ENCODE measurements at places on chromosomes 2 and 18.

GRCh38 chr2:114762376-114762775, 319.9 kb downstream of the DPP10 start:
- no peak for DNase-seq

DNA sequence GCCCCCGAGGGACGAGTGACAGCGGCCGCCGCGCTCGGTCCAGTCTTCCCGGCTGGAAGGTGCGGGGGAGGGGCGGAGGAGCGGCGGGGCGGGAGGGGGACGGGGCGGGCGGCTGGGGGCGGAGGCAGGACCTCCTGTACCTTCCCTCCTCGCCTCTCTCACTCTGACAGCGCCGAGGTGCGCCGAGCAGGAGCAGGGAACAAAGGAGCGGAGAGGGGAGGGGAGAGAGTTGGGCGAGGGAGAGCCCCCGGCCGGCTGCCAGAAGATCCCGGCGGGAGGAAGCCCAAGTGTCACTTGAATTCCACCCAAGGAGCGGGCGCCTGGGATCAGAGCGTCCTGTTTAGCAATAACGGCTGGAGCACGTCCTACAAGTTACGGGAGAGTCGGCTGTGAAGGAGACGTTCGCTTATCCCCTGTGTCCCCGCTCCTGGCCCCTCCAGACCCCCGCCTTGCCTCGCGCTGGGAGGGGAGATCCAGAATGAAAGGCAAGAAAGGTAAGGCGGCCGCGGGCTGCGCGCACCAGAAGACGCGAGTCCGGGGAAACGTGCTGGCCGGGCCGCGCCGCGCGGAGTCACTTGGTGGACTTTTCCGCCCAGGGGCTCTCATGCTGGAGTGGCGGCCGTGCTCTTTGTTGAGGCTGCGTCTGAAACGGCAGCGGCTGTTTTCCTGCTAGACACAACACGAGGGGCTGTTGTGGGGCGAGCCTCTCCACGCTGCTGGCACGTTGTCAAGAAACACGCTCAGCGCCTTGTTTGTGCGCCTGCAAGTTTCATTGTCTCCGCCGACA, at the start of gene TGIF1:
Gene TGIF1, plus strand, starts transcription at position 161 of the 787 bp plus-strand sequence. Its CDS starts 318 bp downstream, at position 479.
- peak; percentile 22 for DNase-seq

DNA sequence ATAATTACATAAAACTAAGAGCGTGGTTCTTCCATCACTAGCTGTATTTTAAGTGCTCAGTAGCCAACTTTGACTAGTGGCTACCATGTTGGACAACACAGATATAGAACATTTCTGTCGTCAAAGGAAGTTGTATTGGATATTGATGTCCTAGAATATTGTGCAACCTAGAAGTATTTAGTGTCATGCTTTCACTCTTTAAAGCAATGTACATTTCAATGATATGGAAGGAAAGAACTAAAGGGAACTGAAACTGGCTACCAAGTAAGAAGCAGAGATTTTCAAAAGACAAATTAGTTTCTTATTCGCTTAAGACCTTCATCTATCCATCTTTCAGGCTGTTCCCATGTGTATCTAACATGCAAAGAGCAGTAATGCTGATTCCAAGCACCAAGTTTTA, 85.4 kb upstream of the EML6 start:
- DNase-seq, result no peak

GRCh38 chr2:215434447-215435279, 1.2 kb downstream of the FN1 start:
- no peak for DNase-seq

GRCh38 chr2:241372361-241372992, 16.4 kb downstream of the FARP2 start:
- no peak for DNase-seq

GRCh38 chr2:240823449-240824336, 3.7 kb upstream of the KIF1A start:
- DNase-seq, result no peak

- no peak for DNase-seq
These were observed 28.5 kb upstream of the MCFD2 start for GRCh38 chr2:46943881-46944798.

DNA sequence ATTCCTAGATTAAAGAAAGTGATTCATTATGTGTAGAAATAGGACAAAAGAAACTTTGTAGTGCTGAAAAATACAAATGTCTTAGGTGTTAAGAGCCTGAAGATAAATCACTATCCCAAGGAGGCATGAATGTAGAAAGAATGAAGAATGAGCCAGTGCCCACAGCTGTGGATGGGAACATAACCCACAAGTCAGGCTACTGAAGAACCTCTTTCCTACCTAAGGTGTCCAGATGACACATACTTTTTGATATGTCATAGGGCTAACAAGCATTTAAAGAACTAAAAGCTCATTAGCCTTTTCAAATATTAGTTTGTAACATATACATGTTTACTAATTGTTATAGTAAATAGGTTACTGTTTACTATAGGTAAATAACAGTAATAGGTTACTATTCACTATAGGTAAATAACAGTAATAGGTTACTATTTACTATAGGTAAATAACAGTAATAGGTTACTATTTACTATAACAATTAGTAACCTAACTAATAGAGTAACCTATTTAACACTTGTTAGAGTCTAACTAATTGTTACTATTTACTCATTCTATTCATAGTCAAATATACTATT, 275.0 kb upstream of the KYNU start:
- DNase-seq, result no peak
